PC-9 (cell line): ENCODE measurements at places on chromosomes 2 and 18. TPM values are rescaled to one million over a fixed set of nuclear protein-coding genes. Genes with fewer than 3 reads are reported as not detected.

Gene KANSL1L
- total RNA-seq, result 8.6 and 8.8 TPM in 2 replicates

Gene CENPA
- total RNA-seq, result 43.6 and 48.8 TPM in 2 replicates

Gene CYP1B1
- 36.3 and 39.4 TPM in 2 replicates for total RNA-seq

Gene SLC4A3
- 7.3 and 9.0 TPM in 2 replicates for total RNA-seq

Gene TMEM247
- not detected in 2 replicates for total RNA-seq

Gene UNC50
- total RNA-seq, result 38.1 and 46.0 TPM in 2 replicates

Gene IL18RAP
- total RNA-seq, result not detected in 2 replicates

Gene INHA
- total RNA-seq, result 5.2 and 9.1 TPM in 2 replicates

GRCh38 chr18:45751766-45752165 lies 27.8 kb downstream of the SLC14A1 start:
- DNase-seq, result no peak

- no peak for DNase-seq
Observed at GRCh38 chr18:7598167-7599047, 31.3 kb downstream of the PTPRM start.

DNA sequence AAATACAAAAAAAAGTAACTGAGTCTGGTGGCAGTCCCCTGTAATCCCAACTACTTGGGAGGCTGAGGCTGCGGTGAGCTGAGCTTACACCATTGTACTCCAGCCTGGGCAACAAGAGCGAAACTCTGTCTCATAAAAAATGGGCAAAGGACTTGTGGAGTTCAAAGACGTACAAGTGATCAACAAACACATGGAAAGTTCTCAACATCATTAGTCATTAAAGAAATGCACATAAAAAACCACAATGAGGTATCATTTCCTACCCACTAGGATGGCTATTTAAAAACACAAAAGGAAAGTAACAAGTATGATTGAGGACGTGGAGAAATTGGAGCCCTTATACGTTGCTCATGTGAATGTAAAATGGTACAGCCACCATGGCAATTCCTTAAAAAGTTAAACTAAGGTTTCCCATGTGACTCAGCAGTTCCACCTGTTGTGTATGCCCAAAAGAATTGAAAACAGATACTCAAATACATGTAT lies 52.3 kb downstream of the RAB10 start:
- no peak for DNase-seq

GRCh38 chr2:160372010-160372356 lies 121.6 kb downstream of the RBMS1 start:
- DNase-seq, result no peak

DNA sequence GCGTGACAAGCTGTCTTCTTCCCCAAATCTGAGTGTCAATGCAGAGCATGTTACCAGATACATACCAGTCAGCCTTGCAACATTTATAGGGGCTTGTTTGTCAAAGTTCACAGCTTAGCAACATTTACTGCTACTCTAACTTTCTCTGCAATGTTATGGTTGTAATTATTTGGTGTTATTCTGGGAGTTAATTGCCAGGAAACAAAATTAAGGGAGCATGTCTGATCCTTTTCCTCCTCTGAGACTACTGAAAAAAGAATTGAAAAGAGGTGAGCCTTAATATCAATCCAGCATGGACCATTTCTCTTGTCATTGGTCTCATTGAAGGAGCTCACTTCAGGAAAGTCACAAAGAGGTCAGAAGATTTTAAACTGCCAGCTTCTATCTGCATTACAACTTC lies 465.6 kb upstream of the LINC00305 start:
- DNase-seq, result no peak

GRCh38 chr2:8380566-8380965 lies 301.3 kb upstream of the ID2 start:
- no peak for DNase-seq

GRCh38 chr2:160028431-160029269 lies 33.8 kb downstream of the PLA2R1 start:
- no peak for DNase-seq
